PC-3 (cell line): ENCODE measurements at places on chromosomes 7 and 10.

- no peaks in the 10 kb centered on the region for H3K36me3 ChIP-seq
- no peak overlapping the region for H3K4me3 ChIP-seq
- H3K27ac ChIP-seq: no peak overlapping the region
- DNase-seq: no peak
Observed at GRCh38 chr10:6612371-6612770, 32.3 kb upstream of the PRKCQ start.

DNA sequence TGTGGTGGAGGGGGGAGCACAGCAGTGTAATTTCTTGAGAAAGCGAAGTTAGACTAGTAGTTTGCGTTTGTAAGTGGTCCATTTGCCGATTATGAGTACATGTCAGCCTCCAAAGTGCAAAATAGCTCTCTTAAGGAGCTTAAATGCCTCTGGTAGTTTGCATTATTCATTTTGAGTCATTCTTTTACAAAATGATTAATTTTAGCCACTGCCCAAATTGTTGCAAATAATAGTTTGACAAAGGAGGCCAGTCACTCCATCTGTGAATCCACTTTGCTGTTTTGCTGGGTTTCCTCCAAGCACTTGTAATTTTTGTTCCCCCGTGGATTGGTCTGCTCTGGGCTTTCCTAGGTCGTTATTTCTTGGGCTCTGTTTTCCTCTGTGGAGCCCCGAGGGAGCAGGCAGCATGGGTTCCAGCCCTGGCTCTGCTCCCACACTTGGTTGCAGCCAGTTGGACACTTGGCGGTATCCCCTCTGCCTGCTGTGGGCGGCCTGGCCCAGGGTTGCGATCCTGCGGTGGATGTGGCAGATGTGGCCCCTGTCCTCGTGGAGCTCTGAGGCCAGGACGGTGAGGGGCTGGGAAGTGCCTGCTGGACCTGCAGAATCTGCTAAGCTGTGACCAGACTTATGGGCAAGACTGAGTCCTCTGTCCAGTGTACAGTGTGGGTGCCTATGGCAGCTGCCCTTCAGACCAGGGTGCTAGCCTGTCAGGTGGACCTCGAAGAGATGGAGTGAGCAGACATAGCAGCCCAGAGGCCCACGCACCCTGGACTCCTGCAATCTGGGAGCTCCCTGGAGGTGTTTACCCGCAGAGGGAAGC, 129.1 kb upstream of the BTBD16 start:
- H3K4me3 ChIP-seq: peak overlapping the region; percentile 56
- H3K36me3 ChIP-seq: peaks cover 15% of the 10 kb centered on the region
- no peaks in the 10 kb centered on the region for H3K27me3 ChIP-seq
- peak overlapping the region; percentile 99 for H3K27ac ChIP-seq

GRCh38 chr10:53846809-53847208, 954.2 kb downstream of the PCDH15 start:
- no peaks in the 10 kb centered on the region for H3K36me3 ChIP-seq
- no peaks in the 10 kb centered on the region for H3K27me3 ChIP-seq
- H3K4me3 ChIP-seq: no peak overlapping the region
- DNase-seq: peak; percentile 37
- 0 out of 2 replicates have a peak, but pooled peaks cover 4% of the 10 kb centered on the region for H3K4me1 ChIP-seq
- no peak overlapping the region for H3K27ac ChIP-seq

GRCh38 chr7:158280448-158281144, 307.0 kb downstream of the PTPRN2 start:
- H3K4me1 ChIP-seq: 0 out of 2 replicates have a peak, but pooled peaks cover 3% of the 10 kb centered on the region
- H3K36me3 ChIP-seq: no peaks in the 10 kb centered on the region
- no peak overlapping the region for H3K27ac ChIP-seq
- H3K27me3 ChIP-seq: no peaks in the 10 kb centered on the region
- H3K4me3 ChIP-seq: no peak overlapping the region
- no peak for DNase-seq

- H3K4me1 ChIP-seq: no peaks in the 10 kb centered on the region
- no peak overlapping the region for H3K27ac ChIP-seq
- no peak for DNase-seq
- no peaks in the 10 kb centered on the region for H3K36me3 ChIP-seq
- H3K4me3 ChIP-seq: no peak overlapping the region
Observed at GRCh38 chr10:11439523-11440053, 171.9 kb downstream of the USP6NL start.

GRCh38 chr10:47029181-47030009, 118.2 kb downstream of the PTPN20 start:
- H3K36me3 ChIP-seq: no peaks in the 10 kb centered on the region
- no peak for DNase-seq
- no peak overlapping the region for H3K4me3 ChIP-seq

- peak overlapping the region; percentile 65 for H3K4me3 ChIP-seq
- peaks cover 19% of the 10 kb centered on the region for H3K4me1 ChIP-seq
- H3K27ac ChIP-seq: no peak overlapping the region
- no peaks in the 10 kb centered on the region for H3K27me3 ChIP-seq
Observed at GRCh38 chr10:6200734-6201515, 1.8 kb upstream of the PFKFB3 start.
